NCI-H2081 treated with DMSO at 0.1 percent for 48 hours (cell line): ENCODE measurements at places on chromosomes 5 and 9.

- DNase-seq, result no peak
These were observed 88.9 kb downstream of the ARHGAP26 start for GRCh38 chr5:142859037-142859436.

DNA sequence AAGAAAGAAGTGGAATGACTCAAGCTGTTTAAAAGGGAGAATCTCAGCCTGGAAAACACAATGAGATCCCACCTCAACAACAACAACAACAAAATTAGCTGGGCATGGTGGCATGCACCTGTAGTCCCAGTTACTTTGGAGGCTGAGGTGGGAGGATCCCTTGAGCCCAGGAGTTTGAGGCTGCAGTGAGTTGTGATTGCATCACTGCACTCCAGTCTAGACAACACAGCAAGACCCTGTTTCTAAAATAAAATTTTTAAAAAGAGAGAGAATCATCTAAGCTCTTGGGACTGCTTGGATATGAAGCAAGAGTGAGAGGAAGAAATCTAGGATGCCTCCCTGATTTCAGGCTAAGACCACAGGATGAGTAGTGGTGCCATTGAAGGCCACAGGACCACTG lies 47.4 kb upstream of the KIF2A start:
- DNase-seq, result no peak

DNA sequence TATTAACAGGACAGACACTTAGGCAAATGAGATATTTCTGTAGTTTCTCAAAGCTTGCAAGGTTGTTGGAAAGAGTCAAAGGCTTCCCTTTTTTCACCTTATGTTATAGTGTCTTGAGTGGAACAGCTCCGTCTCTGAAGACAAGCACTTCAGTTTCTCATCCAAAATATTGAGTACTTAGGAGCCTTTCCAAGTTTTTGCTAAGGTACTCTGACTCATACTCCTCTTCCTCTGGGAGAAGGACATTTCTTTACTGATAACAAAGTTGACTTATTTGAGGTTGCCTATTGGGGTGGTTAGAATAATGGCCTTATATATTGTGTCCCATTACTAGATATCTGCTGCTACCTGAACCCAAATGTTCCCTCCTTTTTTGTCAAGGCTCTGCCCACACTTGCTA lies 869.6 kb downstream of the MAT2B start:
- no peak for DNase-seq

GRCh38 chr9:550333-550732 lies 291.2 kb upstream of the DMRT1 start:
- no peak for DNase-seq

GRCh38 chr5:36675282-36675681 lies 68.9 kb downstream of the SLC1A3 start:
- DNase-seq, result no peak

GRCh38 chr5:126988021-126988569 lies 42.3 kb downstream of the MARCHF3 start:
- DNase-seq, result no peak

DNA sequence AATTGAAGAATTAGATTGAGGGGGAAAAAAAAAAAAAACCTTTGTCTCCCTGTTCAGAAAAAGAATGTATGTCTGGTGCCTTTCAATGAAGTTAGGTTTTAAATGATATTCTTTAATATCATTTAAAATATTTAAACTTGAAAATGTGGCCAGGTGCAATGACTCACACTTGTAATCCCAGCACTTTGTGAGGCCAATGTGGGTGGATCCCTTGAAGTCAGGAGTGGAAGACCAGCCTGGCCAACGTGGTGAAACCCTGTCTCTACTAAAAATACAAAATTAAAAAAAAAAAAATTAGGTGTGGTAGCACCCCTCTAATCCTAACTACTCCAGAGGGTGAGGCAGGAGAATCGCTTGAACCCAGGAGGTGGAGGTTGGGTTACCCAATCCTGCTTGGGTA lies 111.1 kb upstream of the RASA1 start:
- no peak for DNase-seq

DNA sequence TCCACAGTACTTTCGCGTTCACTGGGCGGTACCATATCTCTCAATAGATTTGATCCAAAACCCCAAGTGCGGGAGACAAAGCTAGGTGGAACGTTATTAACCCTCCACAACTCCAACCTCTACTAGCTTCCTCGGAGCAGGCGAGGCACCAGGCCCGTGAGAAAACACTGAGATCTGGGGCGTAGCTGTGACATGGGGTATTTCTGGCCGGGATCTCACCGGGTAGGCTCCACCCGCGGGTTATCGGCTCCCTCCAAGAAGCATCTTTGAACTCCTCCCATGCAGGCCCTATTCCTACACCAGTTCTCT lies 350 bp upstream of the SLC25A46 start:
- no peak for DNase-seq

DNA sequence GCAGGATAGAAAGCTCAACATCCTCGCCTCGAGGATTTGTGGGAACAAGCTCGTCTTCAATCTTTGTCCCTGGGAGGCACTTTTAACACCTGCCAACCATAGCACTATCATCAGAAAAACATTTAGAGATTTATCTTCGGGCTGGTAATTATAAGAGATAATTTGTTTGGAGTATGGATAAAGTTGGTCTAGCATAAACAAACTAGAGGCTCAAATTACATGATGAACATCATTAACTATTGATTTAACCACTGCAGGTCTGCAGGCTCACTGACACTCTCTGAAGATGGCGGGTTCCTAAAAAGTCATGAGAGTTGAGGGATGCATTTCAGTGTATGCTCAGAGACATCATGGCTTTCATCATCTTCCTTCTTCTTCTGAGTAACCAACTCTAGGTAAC lies 25.8 kb upstream of the PCA3 start:
- no peak for DNase-seq

GRCh38 chr9:84897362-84898094 lies 228.0 kb downstream of the NTRK2 start:
- no peak for DNase-seq

GRCh38 chr5:76351176-76351575 lies 51.9 kb upstream of the IQGAP2 start:
- DNase-seq, result no peak

DNA sequence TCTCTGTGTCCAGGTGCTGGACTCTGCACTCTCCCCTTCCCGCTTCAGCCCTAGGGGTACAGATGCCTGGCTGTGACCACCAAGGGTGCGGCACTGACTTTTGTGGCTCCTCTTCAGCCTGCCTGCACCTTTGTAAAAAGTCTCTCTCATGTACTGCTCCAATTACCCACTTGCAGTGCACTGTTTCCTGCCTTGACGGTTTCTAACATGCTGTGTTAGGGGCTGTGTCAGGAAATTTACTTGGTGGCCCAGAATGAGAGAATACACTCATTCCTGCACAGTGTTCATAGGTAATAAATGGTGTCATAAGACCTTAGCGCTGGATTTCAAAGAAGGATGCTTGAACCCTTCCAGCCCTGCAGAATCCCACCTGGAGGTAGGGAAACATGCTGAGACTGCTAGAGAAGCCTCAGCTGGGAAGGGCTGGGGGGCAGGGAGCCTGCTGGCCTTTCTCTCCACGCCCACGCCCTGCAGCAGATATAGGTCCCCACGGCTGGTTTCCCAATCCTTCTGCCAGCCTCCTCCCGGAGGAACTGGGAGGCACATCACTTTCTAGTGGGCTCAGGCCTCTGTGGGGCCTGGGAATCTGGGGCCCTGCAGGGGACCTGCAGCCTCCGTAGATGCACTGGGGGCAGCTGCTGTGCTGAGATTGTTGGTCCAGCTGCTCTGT lies 17.6 kb upstream of the HRH2 start:
- DNase-seq, result no peak

- no peak for DNase-seq
These were observed 485.8 kb downstream of the NTRK2 start for GRCh38 chr9:85155352-85155751.

GRCh38 chr9:16899606-16900005 lies 29.1 kb upstream of the BNC2 start:
- DNase-seq, result no peak

DNA sequence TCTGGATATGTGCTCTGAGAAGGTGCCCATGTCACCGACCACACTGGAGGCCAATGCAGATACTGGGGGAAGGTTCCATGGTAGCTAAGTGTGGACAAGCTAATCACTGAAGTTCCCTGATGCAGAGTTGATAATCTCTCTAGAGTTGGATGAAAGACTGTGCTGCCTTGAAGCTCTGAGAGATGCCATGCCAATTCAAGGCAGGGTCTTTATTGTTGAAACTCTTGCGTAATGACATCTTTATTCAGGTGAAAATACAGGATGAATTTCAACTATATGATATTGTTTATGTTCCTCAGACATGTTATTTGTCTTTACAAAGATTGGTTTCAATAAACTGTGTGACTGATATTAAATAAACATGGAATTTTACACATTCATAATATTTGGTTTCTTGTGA lies 167.6 kb upstream of the TMEM161B start:
- DNase-seq, result no peak

GRCh38 chr9:134637241-134637640 lies 4.4 kb upstream of the COL5A1 start:
- DNase-seq, result no peak

GRCh38 chr5:76389513-76390154 lies 13.5 kb upstream of the IQGAP2 start:
- DNase-seq, result no peak

DNA sequence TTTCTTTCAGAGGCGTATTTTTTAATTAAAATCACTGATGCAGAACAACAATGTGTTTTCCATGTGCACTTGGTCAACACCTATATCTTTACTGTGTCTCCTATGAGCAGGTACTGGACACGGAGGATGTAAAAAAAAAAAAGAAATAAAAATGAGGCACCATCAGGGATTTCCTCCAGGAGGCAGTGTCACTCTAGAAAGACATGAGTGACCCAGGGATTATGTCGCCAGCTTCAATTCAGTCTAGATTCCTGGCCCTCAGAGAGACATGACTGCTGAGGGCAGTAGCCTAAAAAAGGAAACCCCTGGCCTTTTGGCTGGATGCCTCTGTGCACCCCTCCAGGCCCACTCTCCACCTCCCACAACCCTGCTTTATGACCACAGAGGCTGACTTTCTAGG lies 18.3 kb upstream of the IL33 start:
- DNase-seq, result no peak

DNA sequence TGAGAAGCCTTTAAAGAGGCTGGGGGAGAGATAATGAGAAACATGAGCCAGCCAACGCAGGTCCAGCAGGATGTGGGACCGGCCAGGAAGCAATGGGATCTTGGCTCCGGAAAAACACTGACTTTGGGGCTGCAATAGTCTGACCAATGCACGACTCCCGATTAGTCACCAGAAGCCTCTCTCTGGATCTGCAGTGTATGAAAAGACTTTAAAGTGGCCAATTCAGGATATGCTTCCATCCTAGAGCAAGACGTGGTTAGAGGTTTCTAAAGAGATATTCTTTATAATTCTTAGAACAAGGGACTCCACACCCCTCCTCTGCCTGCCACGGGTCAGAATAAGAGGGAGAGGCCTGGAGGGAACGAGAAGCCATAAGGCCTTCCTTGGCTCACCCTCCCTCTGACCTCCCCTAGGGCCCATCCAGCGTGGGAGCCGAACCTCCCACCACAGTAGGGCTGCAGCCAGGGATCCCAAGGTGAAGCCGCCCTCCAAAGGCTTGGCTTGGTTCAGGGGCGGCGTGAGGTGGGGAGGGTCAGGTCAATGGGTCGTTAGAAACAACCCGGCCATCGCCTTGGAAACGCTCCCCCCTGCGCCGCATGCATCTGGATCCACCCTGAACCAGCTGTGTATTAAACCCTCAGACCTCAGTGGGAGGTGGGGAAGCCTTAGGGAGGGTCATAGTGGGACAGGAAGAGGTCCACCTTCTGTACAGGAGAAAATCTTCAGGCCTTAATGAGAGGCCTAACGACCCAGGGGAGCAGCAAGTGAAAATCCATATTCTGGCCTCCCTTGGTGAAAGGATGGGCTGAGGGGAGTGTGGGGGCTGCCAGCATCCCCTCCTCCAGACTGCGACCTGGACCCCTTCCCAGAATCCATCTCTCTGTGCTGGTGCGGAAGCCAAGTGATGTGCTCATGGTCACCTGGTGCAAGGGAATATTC lies 11.1 kb downstream of the FGF1 start:
- DNase-seq, result no peak

DNA sequence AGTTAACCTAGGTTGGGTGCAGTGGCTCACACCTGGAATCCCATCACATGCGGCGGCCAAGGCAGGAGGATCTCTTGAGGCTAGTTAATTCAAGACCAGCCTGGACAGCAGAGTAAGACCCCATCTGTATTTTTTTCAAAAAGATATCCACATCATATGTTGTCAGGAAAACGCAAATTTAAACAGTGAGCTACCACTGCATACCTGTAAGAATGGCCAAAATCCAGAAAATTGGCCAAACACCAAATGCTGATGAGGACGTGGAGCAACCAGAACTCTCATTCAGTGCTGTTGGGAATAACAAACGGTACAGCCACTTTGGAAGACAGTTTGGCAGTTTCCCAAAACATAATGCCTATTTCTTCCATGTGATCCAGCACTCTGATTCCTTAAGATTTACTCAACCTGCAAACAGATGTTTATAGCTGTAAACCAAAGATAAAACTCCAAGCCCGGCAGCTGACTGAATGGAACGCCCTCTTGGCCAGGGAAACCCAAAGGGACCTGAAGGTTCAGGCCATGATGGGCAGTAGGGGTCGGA lies 12.4 kb downstream of the CEL start:
- DNase-seq, result no peak

DNA sequence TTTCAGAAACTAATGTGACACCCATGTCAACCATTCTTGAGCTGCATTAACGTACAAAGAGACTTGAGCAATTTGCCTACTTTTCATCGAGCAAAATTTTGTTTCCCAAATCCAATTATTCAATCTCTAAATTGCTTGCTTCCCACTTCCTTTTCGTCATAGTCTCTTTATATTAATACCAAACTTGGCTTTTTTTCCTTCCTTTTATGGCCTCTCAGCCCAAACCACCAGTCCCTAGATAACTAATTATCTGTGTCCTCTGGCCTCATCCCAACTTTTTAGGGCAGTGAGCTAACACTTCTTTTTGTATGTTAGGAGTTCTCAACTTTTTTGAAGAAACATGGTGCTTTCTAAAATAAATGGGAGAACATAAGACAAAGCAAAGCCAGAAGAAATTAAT lies 155.5 kb upstream of the S1PR3 start:
- DNase-seq, result no peak
